Stimulated activated effector memory CD8-positive, alpha-beta T cell treated with anti-CD3 and anti-CD28 coated beads, Interleukin-12 subunit alpha, Interleukin-12 subunit beta, amount 100 ng/mL, for 72 hours (primary cell): ENCODE measurements at places on chromosomes 4 and X.
A peak's percentile ranks its signal among the peaks of the same experiment; 100 is the strongest.

- no peak for DNase-seq
Measured at GRCh38 chr4:4419896-4420295, 33.0 kb downstream of the NSG1 start.

- DNase-seq: no peak
Measured at GRCh38 chrX:16826207-16826606, 39.9 kb downstream of the TXLNG start.

DNA sequence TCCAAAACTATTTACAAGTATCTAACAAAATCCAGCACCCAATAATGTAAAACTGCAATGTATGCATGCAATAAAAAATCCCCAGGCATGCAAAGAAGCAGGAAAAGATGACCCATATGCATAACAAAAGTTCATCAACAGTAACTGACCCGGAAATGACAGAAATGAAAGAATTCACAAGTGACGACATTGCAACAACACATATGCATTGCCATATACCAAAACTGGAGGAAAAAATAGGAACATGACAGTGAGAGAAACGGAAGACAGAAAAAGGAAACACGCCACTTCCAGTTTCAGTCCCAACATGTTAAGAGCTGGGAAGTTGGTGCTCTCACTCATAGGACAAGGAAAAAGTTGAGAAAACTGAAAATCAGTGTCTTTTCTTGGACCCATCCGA, 154.6 kb downstream of the EVC2 start:
- no peak for DNase-seq

- no peak for DNase-seq
Measured at GRCh38 chrX:115183980-115184379, 5.2 kb upstream of the RBMXL3 start.

DNA sequence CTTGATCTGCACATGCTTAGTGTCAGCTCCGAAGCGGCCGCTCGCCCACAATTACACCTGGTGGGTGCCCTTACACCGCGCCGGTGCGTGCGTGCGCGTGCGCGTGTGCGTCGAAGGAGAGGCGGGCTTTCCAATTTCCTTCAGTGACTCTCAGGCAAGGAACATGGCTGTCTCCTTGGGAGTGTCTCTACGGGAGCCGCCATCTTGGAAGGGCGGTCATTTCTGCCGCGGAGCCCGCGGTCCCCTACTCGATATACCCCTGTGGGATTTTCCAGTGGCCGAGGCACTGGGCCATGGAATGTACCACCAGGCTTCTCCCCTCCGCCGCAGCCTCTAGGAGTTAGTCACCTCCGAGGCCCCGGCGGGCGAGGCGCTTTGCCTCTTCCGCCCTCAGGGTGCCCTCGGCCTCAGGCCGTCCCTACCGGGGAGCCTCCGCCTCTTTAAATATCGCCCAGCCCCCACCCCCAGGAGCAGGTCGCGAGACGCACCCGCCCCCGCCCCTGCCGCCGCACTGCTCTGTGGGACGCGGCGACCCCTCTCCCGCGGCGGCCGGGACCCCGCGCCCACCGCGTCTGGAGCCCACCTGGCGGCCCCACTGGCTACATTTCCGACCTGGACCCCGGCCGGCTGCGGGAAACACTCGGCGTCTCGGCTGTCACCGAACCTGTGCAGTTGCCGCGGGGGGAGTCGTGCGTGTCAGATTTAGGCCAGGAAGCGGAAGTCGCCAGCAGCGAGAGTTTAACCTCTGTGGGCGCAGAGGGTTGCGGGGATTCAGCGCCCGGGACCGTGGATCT, at the start of gene ZNF41:
TSS of gene ZNF41 (minus strand) at position 711 of the 794 bp plus-strand sequence. CDS start 15,741 bp downstream, outside the sequence.
- peak; percentile 82 for DNase-seq

DNA sequence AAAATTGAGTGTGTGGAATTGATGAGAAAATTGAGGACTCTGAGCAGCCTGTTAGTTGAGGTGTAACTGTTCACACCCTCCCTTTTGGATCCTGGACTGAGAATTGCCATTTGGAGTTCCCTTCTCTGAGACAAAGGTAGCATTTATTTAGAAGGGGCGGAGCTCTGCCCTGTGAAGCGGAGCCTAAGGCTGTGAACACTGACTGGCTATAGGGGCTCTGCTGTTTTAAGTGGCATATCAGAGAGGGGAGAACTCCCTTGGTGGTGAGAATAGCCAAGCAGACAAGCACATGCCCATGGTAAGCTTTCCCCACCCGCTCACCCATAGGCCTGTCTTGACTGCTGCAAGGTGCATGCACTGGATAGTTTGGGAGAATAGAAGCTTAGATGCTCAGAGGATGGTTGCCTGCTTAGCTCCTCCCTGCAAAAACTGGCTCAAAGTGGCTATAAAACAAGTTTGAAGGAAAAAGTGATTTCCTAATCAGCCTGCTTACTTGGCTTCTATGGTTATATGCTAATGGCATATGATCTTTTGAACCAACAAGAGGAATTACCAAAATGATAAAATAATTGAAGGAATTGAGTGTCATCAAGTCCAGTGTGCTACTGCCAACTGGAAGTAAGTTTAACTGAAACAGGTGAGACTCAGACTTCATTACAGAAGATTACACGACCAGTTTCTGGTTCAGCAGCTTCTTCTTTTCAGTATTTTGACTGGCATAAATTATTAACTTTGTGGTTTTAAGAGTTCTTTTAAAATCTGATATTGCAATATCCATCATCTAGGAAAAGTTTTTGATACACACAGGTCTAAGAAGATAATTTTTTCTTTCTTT, 108.4 kb downstream of the AFF1 start:
- no peak for DNase-seq

DNA sequence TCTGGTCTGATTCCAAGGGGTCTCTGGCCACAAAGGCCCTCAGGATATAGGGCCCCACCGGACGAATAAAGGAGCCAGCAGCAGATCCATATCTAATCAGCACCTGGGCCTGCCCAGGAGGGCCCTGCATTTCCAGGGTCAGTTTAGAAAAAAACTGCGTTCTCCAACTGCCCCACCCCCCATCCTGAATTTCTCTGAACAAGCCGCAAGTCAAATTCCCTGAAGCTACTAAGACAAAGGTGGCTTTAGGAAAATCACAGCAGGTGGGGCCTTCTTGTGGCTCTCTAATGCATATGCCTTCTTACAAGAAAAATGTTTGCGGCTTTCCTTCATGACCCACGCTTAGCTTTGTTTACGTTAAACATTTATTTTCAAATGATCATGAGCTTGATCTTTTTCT, 76.6 kb downstream of the MBNL3 start:
- no peak for DNase-seq

DNA sequence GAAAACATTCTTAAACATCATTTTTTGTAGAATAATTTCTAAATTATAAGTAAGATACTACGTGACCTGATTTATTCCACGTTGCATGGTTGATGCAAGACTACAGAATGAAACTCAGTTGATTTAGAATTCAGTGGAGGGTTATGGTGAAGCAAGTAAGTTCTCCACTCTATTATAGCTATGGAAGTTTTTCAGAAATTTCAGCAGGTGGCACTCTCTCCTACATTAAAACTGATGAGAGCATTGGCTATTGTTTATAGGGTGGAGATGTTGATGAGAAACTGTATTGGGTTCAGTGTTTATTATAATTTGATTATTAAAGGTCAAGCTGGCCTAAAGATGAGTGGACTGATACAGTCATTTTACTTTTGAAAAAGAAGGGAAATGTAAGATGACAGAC, 88.0 kb downstream of the FNIP2 start:
- DNase-seq: no peak

GRCh38 chrX:80512924-80513323, 92.7 kb downstream of the TENT5D start:
- no peak for DNase-seq

DNA sequence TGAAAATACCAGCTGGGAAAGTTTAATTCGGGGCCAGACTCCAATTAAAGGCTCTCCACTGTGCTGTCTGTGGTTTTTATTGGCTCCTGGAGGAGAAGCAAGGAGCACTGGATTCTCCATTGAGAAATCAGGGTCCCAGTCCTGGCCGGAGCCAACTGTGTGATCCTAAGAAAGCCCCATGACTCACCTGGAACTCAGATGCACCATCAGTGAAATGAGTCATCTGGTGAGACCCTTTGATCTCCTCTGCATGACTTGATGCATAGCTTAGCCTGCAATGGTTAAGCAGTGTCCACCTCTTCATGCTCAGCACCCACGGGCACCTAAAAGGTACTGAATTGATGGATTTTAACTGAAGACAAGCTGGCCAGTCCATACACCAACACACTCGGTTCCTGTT, 119.2 kb upstream of the VCX3B start:
- DNase-seq: no peak

GRCh38 chr4:98686847-98687246, 28.4 kb upstream of the TSPAN5 start:
- no peak for DNase-seq

DNA sequence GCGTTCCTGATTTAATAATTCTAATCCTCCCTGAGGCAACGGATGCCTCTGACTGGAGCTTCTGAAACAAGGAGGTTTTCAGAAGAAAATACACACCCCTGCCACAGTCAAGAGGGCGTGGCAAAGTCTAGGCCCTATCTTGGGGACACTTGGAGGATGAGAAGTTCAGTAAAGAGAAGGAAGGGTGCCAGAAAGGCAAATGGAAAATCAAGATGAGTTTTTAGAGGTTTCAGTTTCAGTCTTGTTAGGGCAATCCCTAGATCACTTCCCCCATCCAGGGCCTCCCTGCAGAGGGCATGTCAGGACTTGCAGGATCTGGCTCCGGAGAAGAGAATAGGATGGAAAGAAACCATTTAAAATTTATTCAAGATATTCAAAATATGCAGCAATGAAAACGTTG, 28.5 kb upstream of the FGF2 start:
- DNase-seq: no peak

- DNase-seq: no peak
Measured at GRCh38 chr4:19924761-19925160, 326.9 kb upstream of the SLIT2 start.

GRCh38 chr4:139214039-139214534, 37.1 kb upstream of the ELF2 start:
- no peak for DNase-seq

- DNase-seq: no peak
Measured at GRCh38 chr4:182536221-182536811, 293.1 kb downstream of the TENM3 start.

- no peak for DNase-seq
Measured at GRCh38 chrX:154300816-154301215, 5.2 kb downstream of the TKTL1 start.

DNA sequence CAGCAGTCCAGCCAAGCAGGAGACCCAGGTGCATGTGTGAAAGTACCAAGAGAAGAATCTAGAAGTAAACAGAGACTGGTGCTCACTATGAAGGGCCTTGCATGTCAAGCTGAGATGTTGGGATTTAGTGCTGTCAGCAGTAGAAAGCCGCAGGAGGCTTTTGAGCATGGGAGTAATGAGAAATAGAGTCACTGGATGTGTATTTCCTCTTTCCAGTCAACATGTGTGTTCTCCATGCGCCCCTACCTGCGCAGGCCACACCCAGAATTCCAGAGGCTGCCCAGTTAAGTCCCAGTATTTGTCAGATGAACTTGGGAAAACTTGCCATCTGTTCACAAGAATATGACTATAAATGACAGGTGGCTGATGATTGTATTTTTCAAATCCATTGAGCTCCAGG, 4.5 kb upstream of the MAMLD1 start:
- DNase-seq: no peak

- DNase-seq: peak; percentile 37
Measured at GRCh38 chrX:47366041-47366722, 4.2 kb upstream of the ZNF157 start.

DNA sequence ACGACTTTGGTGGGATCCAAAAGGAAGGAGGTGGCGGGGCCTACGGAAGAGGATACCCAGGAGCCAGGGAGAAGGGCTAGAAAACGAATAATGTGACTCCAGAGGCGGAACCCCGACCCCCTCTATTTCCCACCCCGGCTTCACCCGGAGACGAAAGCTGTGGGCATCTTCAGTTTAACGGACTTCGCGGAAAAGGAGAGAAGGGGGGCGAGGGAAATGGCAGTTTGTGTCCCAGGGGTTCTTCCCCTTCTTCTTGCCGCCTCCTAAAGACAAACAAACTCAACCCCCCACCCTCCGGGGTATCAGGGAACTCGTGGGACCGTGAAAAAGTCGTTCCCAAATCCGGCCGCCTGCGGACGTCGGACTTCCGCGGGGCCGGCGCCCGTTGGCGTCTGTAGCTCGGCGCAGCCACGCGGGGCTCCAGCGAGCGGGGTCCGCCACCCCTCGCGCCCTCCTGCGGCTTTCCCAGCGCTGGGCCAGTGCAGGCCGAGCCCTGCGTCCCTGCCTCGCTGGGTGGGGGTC, 3.6 kb upstream of the LEF1 start:
- no peak for DNase-seq
